IPS DF 19.7 (cell line): ENCODE measurements at places on chromosomes 16 and 17.

- no peak for DNase-seq
These were observed 15.0 kb downstream of the CA5A start for GRCh38 chr16:87921236-87921773.

DNA sequence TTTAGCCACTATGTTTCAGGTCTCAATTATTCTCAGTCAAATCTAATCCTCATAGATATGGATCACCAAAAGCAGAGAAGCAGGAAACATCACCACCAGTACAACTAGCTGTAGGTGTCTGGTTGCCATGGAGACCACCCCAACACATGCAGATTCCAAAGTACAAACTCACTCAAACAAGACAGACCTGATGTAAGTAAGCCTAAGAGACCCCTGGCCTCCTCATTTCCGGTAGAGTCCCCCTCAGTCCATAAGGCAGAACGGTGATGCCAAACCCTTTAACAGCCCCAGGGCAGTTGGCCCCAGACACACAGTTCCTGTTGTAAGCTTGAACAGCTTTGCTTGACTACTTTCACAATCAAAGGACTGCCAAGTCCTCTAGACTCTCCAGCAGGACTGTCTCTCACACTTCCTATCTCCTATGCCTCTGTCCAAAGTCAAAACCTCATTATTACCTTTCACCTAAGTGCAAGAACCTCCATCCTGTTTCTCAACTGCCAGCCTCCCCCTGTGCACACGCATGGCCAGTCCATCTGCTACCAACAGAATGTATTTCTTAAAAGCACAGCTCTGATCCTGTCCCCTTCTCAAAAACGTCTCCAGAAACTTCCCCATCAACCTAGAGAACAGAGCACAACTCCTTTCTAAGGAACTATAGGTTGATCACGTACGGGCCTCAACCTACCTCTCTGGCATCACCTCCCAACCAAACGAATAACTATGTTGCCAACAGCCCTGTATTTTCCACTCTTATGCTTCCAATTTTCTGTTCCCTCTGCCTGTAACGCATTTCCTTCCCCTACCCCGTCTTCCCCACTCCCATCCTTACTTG lies 23.9 kb downstream of the SLC39A11 start:
- no peak for DNase-seq

- DNase-seq = no peak
These were observed 302.4 kb downstream of the SOX9 start for GRCh38 chr17:72423286-72423589.

GRCh38 chr17:74923538-74924249 lies 379 bp upstream of the OTOP2 start:
- no peak for DNase-seq

DNA sequence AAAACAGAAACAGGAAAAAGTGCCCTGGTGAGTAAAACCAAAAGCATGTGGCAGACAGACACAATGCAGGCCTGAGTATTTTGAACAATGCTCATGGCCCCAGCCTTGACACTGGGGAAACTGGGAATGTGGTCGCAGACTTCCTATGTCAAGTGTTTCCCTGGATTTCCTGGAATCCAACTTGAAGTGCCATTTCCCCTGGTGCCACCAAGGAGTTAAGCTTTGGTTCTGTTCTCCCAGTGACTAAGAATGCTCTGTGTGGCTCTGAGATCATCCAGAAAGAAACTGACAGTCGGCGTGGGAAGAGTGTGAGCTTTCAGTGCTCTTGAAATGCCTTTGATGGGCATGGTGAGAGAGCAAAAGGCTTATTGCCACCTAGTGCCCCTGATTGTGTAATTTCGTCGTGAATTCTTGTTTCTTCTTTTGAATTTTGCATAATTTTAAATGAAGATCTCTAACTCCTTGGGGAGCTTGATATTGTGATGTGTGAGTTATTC lies 96.0 kb downstream of the YPEL2 start:
- DNase-seq = no peak

DNA sequence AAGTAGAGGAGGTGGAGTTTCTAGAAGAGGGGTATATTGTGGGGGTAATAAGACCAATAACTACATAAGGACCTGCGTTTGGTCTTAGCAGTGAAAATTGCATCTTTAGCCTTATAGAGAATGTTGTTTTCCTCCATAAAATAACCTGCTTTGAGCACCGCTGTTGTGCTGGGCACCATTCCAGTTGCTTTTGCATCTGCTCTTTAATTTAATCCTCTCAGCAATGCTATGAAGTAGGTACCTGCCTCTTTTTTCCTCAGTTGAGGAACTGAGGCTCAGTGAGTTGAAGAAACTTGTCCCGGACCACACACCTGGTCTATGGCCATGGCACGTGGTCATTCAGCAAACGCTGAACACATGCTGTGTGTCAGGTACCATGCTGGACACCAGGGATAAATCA lies 238.1 kb downstream of the MSI2 start:
- DNase-seq = no peak

DNA sequence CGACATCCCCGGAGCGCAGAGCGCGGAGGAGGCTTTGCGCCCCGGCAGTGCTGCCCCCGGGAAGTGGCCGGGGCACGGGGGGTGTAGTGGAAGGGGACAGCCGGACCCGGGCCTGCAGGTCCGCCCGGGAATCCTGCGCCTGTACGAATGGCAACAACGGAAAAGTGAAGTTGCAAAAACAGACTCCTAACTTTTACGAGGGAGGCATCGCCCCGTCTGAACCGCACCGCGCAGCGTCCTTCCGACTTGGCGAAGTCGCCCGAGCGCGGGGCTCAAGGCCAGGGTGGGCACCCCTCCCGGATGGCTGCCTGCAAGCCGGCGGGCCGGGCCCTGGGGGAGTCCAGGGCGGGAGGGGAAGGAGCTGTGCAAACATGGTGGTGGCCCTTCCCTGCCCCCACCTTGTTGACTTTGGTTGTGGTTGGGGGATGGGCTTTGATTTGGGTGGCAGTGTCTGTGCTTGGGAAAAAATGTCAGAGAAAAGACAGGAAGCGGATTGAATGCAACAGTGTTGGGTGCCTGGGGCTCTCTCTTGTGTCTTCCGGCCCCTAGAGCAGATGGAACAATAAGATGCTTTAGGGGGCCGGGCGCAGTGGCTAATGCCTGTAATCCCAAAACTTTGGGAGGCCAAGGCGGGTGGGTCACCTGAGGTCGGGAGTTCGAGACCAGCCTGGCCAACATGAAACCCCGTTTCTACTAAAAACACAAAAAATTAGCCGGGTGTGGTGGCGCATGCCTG lies 675 bp downstream of the RNF213 start:
- DNase-seq = peak; percentile 94

GRCh38 chr17:60091109-60091508 lies 12.4 kb upstream of the HEATR6 start:
- no peak for DNase-seq

GRCh38 chr17:81176666-81177065 lies 10.6 kb upstream of the AATK start:
- no peak for DNase-seq
